ENCODE measurements at places on chromosomes 13 and 19.

DNA sequence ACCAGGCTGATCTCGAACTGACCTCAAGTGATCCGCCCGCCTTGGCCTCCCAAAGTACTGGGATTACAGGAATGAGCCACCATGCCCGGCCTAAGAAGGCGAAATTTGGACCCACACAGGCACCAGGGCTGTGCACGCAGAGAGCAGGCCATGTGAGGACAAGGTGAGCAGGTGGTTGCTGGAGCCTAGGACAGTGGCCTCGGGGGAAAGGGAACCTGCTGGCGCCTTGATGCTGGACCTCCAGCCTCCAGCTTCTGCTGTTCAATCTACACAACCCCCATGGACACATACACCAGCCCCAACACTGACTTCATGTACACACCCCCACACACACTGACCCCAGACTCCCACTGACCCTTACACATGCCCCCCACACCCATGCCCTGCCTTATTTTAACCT lies 41.8 kb upstream of the CCNE1 start:
- no peak for DNase-seq

DNA sequence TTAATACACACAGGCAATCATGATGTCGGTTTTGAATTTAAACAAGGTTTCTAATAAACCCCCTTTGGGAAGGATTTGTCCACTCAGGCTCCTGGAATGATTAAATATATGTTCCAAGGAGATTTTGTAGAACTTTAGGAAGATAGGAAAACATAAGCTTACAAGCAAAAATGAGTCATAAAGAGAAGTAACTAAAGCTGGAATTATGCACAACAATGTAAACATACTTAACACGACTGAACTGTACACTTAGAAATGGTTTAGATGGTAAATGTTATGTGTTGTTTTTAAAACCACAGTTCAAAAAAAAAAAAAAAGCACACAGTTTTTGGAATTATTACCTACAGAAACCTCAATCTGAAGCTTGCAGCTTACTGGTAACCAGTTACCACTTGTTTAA lies 304.4 kb downstream of the NALCN start:
- no peak for DNase-seq

DNA sequence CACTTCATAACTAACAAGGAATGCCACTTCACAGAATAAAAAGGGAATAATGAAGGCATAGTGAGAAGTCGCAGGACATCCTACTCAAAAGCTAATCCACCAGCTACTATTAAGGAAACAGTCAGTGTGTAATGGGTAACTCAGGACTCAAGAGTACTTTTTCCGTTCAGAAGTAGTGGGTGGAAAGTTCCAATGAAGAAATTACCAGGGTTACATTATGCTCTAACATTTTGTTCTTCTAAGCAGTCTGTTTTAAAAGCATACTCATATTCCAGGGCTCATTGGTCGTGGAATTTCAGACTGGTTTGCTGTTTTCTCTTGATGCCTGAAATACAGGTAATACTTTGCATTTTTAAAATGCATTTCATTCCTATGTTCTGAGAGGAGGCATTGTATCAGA lies 222.4 kb upstream of the IRS2 start:
- DNase-seq = no peak

DNA sequence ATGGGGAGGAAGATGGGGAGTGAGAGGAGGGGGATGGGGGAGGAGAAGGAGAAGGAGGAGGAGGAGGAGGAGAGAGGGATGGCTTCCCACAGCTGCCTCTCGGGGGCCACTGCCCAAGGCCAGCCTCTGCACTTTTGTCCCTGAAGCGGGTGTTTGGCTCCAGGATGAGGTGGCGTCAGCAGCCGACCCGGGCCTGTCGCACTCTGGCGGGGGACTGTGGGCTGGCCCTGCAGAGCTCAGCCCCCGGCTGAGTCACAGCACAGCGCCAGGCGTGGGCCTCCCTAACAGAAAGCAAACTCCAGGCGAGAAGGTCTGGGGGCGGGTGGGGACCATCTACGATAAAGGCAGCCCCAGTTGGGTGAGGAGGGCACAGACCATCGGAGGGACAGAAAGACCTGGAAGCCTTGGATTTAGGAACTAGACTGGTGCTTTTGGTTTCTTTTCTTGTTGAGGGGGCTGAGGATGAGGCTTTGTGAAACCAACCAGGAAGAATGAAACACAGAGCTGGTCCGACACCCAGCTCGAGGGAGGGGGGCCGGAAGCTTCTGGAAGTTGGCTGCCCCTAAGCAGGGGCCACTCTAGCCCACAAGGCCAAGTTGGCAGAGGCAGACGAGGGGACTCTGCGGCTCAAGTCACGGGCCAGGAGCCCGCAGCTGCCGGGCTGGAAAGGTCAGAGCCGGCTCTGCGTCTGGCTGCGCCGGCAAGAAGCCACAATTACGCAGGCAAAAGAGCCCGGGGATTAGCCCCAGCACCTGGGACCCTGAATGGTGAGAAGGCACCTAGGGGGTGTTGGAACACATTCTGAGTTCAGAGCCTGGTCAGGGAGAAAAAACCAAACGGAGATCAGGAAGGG lies 18.2 kb downstream of the LSM4 start:
- peak; percentile 83 for DNase-seq

DNA sequence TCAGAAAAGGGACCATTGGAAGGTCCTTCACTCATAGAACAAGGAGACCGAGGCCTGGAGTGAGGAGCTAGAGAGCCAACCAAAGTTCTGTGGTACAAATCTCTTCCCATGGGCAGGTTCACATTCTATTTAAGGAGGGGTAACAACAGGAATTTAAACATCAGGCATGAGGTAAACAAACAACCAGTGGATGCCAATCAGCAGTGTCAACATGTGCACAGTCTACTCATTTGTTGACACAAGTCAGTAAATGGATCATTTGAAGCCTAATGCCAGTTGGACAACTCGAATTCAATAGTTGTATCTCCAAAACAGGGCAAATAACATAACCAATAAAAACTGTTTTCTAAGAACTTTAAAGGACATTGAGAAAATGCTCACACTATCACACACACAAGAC lies 6.3 kb upstream of the DOCK9 start:
- no peak for DNase-seq

GRCh38 chr19:5112681-5113575 lies 144.0 kb downstream of the KDM4B start:
- DNase-seq = no peak

DNA sequence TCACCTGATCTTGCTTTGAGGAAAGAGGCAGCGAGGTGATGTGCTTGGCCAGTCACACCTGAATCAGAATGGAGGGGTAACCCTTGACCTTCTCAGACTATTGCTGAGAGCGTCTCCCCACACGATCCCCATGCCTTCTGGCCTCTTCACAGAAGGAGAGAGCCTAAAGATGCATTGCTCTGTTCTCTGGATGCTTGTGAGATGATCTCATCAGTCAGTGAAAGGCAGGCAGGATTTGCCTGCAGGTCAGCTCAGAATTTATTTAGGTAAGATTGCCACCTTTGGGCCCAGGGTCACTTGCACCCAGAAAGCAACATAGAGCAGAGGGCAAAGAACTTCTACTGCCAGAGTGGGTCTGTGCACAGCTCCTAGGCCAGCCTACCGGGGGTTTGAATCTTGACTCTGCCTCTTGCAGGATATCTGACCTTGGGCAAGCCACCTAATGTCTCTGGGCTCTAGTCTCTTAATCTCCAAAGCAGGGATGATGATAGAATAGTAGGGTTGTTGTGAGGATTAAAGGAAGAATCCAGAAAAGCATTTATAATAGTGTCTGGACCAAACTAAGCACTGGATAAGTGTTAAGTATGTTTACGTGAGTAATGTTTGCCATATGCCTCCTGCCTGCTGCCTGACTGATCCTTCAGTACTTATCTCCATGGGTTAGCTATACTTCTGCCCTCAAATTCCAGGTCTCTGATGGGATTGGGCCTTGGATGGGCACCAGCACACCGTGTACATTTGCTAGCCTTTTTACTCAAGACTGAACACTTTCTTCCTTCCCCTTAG lies 8.4 kb upstream of the FLT1 start:
- DNase-seq = no peak

DNA sequence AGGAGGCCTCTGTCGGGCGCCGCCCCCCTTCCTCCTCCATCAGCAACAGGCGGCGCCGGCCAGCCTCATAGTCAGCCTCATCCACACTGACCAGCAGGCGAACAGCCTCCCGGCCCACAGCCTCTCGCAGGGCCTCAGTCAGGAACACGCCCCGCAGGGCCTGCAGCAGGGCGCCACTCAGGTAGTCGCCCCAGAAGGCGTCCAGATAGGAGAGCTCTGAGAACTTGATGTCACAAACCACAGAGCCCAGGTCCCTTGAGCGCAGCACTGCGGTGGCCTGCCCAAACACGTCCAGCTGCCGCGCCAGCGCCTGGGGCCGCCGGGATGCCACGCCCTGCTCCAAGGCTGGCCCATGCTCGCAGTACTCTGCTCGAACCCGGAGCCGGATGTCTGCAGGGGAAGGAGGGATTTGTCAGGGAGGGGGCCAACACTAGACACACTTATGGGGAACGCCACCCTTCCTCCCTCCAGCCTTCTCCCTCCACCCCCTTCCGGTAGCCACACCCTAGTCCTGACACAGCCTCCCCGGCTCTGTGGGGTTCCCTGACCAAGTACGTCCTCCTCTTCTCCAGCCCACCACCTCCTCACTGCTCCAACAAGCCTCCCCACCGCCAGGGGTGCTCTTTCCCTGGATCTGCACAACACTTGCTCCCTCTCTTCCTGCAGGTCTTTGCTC lies 17.9 kb downstream of the DEDD2 start:
- no peak for DNase-seq

GRCh38 chr19:14106840-14107239 lies 10.7 kb downstream of the PRKACA start:
- DNase-seq = no peak

GRCh38 chr13:110341445-110342244 lies 34.6 kb downstream of the COL4A2 start:
- DNase-seq = peak; percentile 95

DNA sequence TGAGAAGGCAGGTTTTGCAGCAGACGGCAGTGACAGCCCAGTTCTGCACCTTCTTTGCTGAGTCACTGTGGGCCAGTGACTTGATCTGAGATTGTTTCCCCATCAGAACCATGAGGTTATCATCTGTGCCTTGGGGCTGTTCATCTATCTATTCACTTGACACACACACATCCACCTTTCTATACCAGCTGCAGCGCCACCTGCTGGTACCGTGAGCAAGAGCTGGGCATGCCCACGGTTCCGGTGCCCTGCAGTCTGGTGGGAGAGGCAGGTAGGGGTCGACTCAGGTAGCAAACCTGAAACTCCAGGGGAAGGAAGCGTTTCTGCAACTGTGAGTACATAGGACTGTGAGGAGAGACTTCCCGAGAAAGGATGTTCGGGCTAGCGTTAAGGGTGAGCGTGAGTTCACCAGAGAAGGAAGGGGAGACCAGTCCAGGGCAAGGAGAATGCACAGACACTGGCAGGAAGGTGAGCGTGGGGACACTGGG lies 7.5 kb upstream of the LIN7B start:
- DNase-seq = peak; percentile 45

GRCh38 chr13:67017276-67017675 lies 212.9 kb downstream of the PCDH9 start:
- no peak for DNase-seq

DNA sequence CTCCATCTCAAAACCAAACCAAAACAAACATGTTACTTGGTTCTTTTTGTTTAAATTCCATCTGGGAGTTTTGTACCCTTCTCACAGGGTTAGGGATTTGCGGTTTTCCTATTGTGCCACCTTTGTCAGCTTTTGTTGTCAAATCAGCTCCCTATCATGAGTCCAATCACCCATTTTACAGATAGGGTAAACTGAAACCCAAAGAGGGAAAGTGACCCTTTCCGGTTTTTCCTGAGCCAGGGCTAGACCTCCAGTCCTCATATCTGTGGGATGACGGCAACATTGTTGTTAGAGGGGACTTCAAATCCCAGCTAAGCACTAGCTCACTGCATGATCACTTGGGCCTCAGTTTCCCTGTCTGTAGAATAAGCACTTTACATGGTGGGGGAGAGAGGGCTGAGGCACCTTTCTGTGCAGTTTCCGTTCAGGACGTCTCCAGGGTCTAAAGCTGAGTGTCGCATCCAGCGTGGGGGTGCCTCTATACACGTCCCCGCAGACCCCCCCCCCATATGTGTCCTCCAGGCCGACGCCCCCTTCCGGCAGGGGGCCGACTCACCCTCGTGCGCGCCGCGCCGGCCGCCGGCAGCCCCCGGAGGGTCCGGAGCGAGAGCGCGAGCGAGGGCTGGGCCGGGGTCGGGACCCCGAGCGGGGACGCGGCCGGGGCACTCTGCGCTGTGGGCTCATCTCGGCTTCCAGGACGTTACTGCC lies 3.9 kb downstream of the CCDC194 start:
- no peak for DNase-seq

DNA sequence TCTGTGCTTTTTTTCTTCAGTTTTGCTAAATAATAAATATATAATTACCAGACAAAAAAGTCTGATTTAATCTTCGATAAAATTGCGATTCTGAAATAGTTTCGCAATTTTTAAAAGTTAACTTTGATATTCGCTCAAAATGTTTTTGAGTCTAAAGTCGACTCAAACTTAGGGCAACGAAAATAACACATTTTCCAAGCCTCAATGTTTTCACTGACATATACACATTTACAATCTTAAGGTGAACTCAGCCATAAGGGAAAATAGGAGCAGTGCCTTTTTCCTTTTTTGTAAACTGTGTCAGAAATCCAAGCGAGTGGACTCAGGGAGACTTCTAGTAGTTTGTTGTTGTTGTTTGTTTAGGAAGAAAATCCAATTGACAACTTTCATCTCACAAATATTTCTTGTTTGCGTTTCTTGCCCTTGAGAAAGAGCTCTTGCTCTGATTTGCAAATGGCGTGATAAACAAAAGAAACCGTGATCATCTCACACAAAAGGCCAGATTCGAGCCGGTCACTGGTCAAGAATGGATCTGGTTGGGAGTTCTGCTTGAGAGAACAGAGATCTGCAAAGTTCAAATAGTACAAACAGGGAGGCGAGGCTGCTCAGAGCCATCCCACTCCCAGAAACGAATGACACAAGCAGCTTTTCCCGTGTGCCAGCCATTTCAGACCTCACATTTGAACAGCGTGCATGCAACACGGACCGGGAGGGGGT lies 2.1 kb downstream of the SOX21 start:
- DNase-seq = peak; percentile 20

GRCh38 chr19:17423429-17424208 lies 3.8 kb downstream of the MVB12A start:
- DNase-seq = no peak

DNA sequence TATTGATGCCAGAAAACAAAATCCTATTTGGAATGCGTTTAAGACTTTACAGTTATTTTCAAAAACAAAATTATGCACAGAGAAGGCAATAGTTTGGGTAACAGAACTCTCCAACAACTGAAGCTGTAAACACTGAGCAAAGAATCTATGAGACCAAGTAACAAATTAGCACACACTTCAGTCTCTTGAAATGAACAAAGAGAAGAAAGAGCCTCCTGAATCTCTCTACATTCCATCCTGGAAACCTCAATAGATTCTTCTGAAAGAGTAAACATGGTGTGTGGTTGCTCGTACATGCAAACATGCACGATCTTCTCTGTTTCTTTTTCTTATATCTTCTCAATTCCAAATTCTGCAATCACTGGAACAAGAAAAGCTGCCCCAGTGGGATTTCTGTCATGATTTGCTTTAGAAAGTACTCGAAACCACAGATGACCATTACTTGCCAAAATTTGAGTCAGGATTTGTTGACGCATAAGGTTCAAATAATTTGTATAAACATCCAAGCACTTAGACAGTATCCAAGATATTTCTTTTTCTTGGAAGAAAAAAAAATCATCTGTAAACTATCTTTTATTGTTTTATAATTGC lies 137.9 kb upstream of the DACH1 start:
- DNase-seq = no peak
